ENCODE measurements at places on chromosomes 1 and 21.

DNA sequence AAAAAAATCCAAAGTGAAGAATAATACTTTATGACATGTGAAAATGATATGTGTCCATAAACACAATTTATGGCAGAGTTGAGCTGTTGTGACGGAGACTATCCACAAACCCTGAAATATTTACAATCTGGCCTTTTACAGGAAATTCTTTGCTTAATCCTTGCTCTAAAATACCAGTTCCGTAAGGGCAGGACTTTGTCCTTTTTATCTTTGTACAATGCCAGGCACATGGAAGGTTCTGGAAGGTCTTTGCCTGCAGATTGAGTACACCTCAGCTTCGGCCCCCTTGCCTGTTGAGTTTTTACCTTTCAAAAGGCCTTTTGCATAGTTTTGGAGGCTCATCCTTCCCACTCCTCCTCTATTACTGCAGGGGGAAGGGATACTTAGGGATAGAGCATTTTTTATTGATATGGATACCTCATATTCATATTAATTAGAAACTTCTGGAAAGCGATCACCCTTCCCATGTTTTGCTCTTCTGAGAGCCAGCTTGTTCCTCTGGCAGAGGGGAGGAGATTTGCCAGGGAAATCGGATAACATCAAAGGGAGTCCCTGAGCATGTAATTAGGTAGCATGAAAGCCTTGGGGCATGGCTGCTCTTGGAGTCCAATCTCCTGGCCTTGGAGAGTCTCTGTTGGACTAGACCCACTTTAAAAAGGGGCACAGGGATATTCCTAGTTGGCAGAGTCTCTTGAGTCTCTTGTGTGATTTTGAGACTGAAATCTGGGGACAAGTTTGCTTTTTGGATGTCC lies 217.1 kb downstream of the KCNJ6 start:
- no peak for DNase-seq

GRCh38 chr1:227944931-227945890 lies 2.5 kb downstream of the WNT9A start:
- DNase-seq, result no peak

GRCh38 chr1:25204797-25205480 lies 27.4 kb downstream of the SYF2 start:
- DNase-seq, result peak; percentile 77

DNA sequence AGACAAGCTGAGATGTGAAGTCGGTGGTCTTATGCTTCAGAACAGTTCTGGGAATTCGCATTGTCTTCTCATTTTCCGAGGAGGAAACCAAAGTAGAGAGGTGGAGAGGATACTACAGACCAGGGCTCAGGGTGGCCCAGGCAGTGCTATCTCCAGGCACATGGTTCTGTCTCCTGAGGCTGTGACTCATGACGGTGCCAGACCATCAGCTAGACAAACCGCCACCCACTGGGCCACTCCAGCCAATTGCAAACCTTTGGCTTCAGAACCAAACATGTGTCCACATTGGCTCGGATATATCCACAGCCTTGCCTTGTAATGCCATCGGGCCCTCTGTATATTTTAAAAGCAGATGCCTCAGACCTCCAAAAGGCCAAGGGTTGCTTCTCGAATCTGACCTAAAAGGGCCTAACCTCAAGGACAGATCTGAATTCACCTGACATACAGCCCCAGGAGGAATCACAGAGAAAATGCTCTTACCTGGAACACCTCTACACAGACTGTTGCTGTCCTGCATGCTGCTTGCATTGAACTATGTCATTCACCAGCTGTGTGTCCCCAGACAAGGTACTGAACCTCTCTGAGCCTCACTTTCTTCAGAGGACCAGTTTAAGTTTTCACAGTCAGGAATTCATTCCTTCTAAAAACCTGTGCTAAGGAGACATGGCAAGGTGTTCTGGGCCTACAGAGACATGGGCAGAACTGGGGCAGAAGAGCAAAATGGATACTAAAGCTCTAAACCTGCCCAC lies 224.9 kb upstream of the JUN start:
- DNase-seq, result peak; percentile 18

DNA sequence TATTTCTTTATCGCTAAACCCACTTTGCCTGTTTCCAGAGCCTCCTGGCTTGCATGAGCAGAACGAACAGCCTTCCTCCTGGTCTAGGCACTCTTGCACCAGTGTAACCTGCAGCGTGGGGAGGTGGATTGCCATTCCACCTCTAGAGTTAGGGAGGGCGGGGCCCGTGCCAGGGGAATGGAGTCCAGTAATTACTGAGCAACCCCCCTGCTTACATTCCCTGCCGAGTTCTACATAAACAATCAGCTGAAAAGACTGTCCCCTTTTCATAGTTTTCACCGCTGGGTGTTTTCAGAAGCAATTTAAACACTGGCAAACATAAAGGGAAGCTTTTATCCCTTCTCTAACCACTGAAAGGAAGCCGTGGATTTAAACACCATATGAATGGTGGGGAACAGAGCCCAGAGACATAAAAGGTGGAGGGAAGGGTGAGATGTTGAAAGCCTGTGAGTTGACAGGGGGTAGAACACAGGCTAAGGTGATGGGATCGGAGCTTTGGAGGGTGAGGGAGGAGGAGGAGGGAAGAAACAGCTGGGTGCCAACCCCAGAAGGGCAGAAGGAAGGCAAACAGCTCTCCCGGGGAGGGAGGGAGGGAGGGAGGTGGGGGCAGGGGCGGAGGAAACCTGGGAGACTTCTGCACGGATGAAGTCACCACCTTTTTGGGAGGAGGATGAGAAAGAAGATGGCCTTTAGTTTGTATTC lies 68.0 kb upstream of the WDR26 start:
- DNase-seq, result no peak

- no peak for DNase-seq
Observed at GRCh38 chr1:166675213-166675612, 164.1 kb upstream of the POGK start.

- DNase-seq, result no peak
Observed at GRCh38 chr1:26771285-26771642, 16.5 kb upstream of the PIGV start.

- DNase-seq, result no peak
Observed at GRCh38 chr1:116091083-116091482, 20.1 kb upstream of the MAB21L3 start.

DNA sequence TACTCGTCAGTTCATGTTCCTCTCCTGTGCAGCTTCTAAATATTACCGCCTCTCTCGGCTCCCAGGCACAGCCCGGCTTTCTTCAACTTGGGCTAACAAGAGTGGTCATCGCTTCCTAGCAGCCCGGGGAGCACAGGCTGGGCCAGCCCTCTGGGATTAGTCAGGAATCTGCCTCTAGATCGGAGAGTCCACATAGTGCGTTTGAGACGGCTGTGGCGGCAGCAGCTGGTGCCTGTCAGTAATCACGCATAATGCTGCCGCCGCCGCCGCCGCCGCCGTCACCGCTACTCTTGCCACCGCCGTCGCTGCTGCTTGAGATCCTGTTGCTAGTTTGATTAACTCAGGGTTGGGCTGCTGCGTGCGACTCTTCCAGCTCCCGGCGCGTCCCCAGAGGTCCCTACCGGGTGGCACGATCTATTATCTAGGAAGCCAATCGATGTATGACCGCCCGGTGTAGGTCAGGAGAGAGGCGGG lies at the start of gene RXRG:
Gene RXRG (minus strand): TSS at position 230 of the 474 bp plus-strand sequence. CDS start 233 bp downstream, outside the sequence.
- DNase-seq, result no peak

DNA sequence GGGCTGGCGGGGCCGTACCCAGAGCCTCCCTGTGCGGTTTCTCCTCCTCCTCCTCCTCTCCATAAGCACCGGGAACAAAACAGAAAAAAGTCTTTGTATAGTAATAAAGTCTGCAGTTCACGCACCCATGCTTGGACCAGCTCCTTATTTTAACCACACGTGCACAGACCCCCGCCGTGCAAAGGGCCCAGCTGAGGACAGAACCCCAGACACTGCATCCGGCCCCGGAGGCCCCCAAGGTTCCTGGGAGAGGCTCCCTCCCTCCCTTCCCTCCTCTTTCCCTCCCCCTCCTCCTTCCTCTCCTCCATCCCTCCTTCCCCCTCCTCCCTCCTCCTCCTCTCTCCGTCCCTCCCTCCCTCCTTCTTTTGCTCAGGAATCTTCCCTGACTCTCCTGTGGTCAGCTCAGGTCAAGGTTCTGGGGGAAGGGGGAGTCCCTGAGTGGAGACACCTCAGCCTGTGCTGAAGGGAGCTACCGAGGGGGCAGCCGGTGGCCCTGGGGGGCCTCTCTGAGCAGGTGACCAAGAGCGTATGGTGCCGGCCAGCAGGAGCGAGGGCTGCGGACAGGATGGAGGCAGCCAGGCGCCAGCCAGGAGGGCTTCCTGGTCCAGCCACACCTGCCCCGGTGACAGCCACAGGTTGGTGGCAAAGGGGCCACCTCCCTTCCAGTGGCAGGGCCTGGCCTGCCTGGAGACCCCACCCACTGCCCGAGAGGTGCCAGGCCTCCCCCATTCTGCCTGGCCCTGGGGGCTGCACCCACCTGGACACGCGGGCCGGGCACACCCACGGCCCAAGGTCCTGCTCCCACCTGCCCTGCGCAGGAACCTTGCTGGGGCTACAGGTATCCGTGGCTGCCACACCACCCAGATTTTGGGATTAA lies 3.2 kb upstream of the TTLL10 start:
- no peak for DNase-seq

Data from fibroblast of gingiva (primary cell).